Natural killer cell (primary cell): ENCODE measurements at places on chromosomes 4 and X.

- no peaks in the 10 kb centered on the region for H3K4me1 ChIP-seq
- no peak for DNase-seq
- no peaks in the 10 kb centered on the region for H3K27me3 ChIP-seq
- no peak overlapping the region for H3K4me3 ChIP-seq
- H3K36me3 ChIP-seq, result peaks cover under 1% of the 10 kb centered on the region
- no peak overlapping the region for H3K27ac ChIP-seq
Measured at GRCh38 chr4:151694961-151695720, 65.7 kb downstream of the GATB start.

- H3K27me3 ChIP-seq, result no peaks in the 10 kb centered on the region
- no peaks in the 10 kb centered on the region for H3K4me1 ChIP-seq
- DNase-seq, result no peak
- no peak overlapping the region for H3K27ac ChIP-seq
Measured at GRCh38 chr4:126553248-126553647, 1079.5 kb upstream of the INTU start.

GRCh38 chr4:41384992-41385391, 128.3 kb downstream of the UCHL1 start:
- DNase-seq, result no peak
- H3K36me3 ChIP-seq, result no peaks in the 10 kb centered on the region
- no peak overlapping the region for H3K4me3 ChIP-seq
- H3K4me1 ChIP-seq, result no peaks in the 10 kb centered on the region
- no peaks in the 10 kb centered on the region for H3K27me3 ChIP-seq

GRCh38 chr4:10239982-10240654, 123.5 kb upstream of the WDR1 start:
- no peaks in the 10 kb centered on the region for H3K36me3 ChIP-seq
- no peaks in the 10 kb centered on the region for H3K4me1 ChIP-seq
- no peak overlapping the region for H3K27ac ChIP-seq
- no peak overlapping the region for H3K4me3 ChIP-seq
- no peak for DNase-seq
- H3K27me3 ChIP-seq, result no peaks in the 10 kb centered on the region

- DNase-seq, result no peak
- no peak overlapping the region for H3K4me3 ChIP-seq
- no peaks in the 10 kb centered on the region for H3K36me3 ChIP-seq
Measured at GRCh38 chr4:11073621-11074051, 355.1 kb downstream of the HS3ST1 start.

DNA sequence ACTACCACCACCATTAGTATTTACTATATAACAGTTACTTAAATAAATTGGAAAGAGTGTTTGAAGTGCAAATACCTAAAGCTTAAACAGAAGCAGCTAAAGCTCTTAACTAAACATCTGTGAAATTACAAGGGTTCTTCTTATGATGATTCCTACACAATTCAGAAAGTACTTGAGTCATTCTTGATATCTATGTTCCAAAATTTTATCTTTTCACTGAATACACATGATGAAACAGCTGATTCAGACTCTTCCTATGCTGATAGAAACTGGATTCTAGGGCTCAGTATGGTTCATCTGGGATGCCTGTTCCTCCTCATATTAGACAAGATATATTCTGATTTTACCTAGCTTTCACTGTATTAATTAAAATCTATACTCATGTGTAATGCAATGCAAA, 13.6 kb downstream of the EREG start:
- DNase-seq, result no peak
- no peak overlapping the region for H3K4me3 ChIP-seq
- H3K36me3 ChIP-seq, result no peaks in the 10 kb centered on the region
- no peak overlapping the region for H3K27ac ChIP-seq
- peaks cover 2% of the 10 kb centered on the region for H3K27me3 ChIP-seq

DNA sequence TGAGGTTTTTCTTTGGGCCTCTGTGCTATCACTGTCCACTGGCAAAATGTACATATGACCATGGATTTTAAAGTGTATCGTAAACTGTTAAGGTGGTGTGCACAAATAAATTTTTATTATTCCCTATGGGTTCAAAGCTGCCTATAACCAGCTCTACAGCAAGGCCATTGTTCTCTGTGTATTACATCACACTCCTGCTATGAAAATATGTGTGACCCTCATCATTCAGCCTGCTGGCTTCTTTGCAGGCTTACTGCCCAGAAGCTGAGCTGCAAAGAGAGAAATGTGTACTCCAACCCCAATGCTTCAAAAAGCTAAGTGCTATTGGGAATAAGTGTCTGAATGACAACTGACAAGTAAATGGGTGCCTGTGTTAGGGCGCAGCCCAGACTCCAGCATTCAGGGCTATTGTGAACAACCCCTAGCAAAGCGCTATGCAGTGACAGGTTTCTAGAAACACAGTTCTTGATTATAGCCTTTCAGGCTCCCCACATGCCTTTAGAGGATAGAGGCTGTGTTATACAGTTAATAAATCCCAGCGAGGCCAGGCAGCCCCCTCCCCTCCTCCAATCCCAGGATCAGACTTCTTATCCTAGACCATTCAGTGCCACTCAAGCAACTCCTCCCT, 220.4 kb upstream of the RADX start:
- H3K4me3 ChIP-seq, result no peak overlapping the region
- no peak overlapping the region for H3K27ac ChIP-seq
- no peaks in the 10 kb centered on the region for H3K27me3 ChIP-seq
- no peaks in the 10 kb centered on the region for H3K4me1 ChIP-seq

DNA sequence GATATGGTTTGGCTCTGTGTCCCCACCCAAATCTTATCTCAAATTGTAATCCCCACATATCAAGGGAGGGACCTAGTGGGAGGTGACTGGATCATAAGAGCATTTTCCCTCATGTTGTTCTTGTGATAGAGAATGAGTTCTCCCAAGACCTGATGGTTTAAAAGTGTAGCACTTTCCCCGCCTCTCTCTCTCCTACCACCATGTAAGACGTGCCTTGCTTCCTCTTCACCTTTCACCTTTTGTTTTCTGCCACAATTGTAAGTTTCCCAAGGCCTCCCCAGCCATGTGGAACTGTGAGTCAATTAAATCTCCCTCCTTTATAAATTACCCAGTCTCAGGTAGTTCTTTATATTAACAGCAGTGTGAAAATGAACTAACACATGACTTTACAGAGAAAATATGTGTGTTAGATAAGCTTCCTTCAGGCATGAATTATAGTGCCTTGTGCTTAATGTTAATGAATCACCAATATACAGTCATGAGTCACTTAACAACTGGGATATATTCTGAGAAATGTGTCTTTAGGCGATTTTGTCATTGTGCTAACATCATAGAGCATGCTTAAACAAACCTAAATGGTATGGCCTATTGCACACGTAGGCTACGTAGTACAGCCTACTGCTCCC, 37.9 kb downstream of the PDGFC start:
- H3K4me3 ChIP-seq, result no peak overlapping the region
- H3K36me3 ChIP-seq, result no peaks in the 10 kb centered on the region
- H3K27me3 ChIP-seq, result no peaks in the 10 kb centered on the region
- no peaks in the 10 kb centered on the region for H3K4me1 ChIP-seq
- no peak for DNase-seq

- H3K27ac ChIP-seq, result no peak overlapping the region
- no peaks in the 10 kb centered on the region for H3K36me3 ChIP-seq
- peaks cover 13% of the 10 kb centered on the region for H3K4me1 ChIP-seq
Measured at GRCh38 chr4:24640366-24640765, 56.0 kb upstream of the DHX15 start.

GRCh38 chr4:96354036-96354712, 514.3 kb downstream of the PDHA2 start:
- H3K36me3 ChIP-seq, result no peaks in the 10 kb centered on the region
- no peak overlapping the region for H3K27ac ChIP-seq
- DNase-seq, result no peak
- no peak overlapping the region for H3K4me3 ChIP-seq
- H3K4me1 ChIP-seq, result no peaks in the 10 kb centered on the region
- no peaks in the 10 kb centered on the region for H3K27me3 ChIP-seq

DNA sequence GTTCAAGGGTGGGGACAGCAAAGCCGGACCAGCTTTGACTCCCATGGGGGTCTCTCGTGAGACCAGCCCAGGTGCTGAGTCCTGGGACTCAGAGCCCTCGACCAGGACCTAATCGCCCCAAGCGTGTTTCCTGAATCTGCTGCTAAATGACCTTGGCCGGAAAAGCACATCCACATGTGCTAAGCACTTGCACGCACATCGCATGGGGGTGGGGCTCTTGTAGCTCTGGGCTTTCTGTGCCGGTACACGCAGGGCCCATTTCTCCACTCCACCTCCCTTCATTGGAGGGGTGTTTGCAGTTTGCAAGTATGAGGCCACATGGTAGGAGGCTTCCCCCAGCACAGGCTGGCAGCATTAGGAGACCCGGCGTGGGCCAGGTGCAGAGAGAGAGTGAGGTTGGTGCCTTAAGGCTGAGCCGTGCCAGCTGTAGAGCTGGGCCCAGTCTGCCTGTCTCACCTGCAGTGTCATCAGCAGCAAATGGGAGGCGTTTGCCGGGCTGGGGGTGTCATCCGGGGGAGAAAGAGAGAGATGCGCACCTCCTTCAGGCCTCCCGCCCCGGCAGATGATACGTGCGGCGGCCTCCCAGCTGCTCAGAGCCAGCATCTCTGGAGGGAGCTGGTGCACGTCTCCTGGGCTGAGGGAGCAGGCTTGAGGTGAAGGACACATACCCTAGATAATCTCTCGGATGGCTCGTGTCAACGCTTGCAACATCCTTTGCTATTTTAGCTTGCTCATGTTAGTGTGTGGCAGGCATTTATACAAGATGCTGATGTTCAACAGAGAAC, 45.2 kb upstream of the CLCN4 start:
- DNase-seq, result peak; percentile 81
- peak overlapping the region; percentile 92 for H3K27ac ChIP-seq
- H3K4me3 ChIP-seq, result no peak overlapping the region
- H3K4me1 ChIP-seq, result peaks cover 51% of the 10 kb centered on the region
- no peaks in the 10 kb centered on the region for H3K27me3 ChIP-seq

- no peaks in the 10 kb centered on the region for H3K27me3 ChIP-seq
- H3K36me3 ChIP-seq, result no peaks in the 10 kb centered on the region
- H3K4me3 ChIP-seq, result no peak overlapping the region
- DNase-seq, result no peak
Measured at GRCh38 chr4:152661649-152662048, 18.1 kb downstream of the TMEM154 start.

GRCh38 chr4:107432451-107432850, 287.6 kb downstream of the PAPSS1 start:
- no peak overlapping the region for H3K27ac ChIP-seq
- H3K4me3 ChIP-seq, result no peak overlapping the region
- no peaks in the 10 kb centered on the region for H3K4me1 ChIP-seq
- no peak for DNase-seq
- no peaks in the 10 kb centered on the region for H3K27me3 ChIP-seq

GRCh38 chrX:48824066-48824465, 2.2 kb upstream of the ERAS start:
- H3K27ac ChIP-seq, result no peak overlapping the region
- no peak for DNase-seq
- H3K36me3 ChIP-seq, result peaks cover 2% of the 10 kb centered on the region

GRCh38 chr4:3833326-3833989, 67.3 kb downstream of the ADRA2C start:
- peaks cover 8% of the 10 kb centered on the region for H3K27me3 ChIP-seq
- DNase-seq, result no peak
- no peak overlapping the region for H3K27ac ChIP-seq
- no peaks in the 10 kb centered on the region for H3K4me1 ChIP-seq

- no peaks in the 10 kb centered on the region for H3K36me3 ChIP-seq
- H3K27me3 ChIP-seq, result no peaks in the 10 kb centered on the region
- no peaks in the 10 kb centered on the region for H3K4me1 ChIP-seq
- H3K4me3 ChIP-seq, result no peak overlapping the region
- DNase-seq, result no peak
Measured at GRCh38 chr4:141121768-141122454, 11.4 kb downstream of the RNF150 start.

DNA sequence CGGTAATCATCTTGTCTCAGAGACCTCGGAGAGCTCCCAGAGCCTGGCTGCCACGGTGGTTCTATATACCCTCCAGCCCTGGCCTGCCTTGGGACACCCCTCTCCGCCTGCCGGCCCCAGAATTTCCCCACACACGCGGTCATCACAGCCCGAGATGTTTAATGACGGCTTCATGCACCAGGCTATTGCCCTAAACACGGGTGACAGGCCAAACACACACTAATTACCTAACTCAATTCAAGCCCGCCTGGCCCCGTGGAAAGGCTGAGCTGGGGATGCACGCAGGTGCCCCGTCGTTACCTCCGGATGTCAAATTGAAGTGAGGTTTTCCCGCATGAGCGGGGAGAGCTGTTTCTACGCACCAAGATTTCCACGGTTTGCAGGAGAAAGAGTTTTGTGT, 72.9 kb upstream of the PPP2R3B start:
- no peak overlapping the region for H3K27ac ChIP-seq
- no peak overlapping the region for H3K4me3 ChIP-seq
- DNase-seq, result no peak

GRCh38 chrX:2898846-2899512, 30.2 kb downstream of the ARSD start:
- no peak overlapping the region for H3K4me3 ChIP-seq
- H3K27ac ChIP-seq, result peak overlapping the region; percentile 7
- peaks cover 24% of the 10 kb centered on the region for H3K4me1 ChIP-seq
- no peak for DNase-seq

DNA sequence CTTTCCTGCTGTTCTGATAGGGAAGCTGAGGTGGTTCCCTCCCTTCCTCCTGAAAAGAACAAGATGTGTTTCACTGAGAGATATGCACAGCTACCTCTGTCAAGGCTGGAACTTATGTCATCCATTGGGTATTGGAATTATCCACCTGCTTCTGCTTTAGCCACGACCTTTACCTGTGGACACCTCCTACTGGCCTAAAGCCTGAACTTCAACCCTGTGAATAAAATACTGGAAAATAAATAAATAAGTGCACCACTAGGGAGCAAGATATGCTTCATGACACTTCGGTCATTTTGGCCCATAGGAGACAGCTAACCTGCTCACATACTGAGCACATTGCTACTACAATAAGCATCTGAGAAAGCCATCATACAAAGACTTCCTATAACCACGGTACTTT, 419.9 kb upstream of the NWD2 start:
- H3K4me1 ChIP-seq, result no peaks in the 10 kb centered on the region
- no peaks in the 10 kb centered on the region for H3K36me3 ChIP-seq
- H3K27ac ChIP-seq, result no peak overlapping the region
- no peaks in the 10 kb centered on the region for H3K27me3 ChIP-seq

DNA sequence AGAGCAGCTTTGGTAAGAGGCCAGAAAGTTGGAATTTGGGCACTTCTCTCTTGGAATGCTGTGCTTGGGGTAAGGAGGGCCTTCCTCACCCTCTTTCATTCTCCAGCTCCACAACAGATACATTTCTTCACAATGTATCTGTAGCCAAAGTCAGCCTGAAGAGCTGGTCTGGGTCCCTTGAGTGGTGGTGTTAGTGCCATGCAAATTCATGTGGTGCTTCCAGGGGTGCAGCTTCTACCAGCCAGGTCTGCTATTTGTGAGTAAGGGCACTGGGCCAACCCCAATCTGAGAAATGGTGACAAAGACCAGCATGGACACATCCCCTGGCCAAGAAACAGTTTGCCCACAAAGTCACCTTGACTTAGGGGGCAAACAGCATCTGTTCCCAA, 17.8 kb downstream of the AMER1 start:
- no peak for DNase-seq
- H3K4me1 ChIP-seq, result no peaks in the 10 kb centered on the region
- H3K4me3 ChIP-seq, result no peak overlapping the region
- no peaks in the 10 kb centered on the region for H3K36me3 ChIP-seq

- peaks cover 2% of the 10 kb centered on the region for H3K27me3 ChIP-seq
- no peaks in the 10 kb centered on the region for H3K36me3 ChIP-seq
- H3K4me3 ChIP-seq, result no peak overlapping the region
- no peak overlapping the region for H3K27ac ChIP-seq
- DNase-seq, result no peak
Measured at GRCh38 chr4:119020158-119020557, 115.5 kb upstream of the MYOZ2 start.
